ENCODE measurements at places on chromosomes 2 and 18.

DNA sequence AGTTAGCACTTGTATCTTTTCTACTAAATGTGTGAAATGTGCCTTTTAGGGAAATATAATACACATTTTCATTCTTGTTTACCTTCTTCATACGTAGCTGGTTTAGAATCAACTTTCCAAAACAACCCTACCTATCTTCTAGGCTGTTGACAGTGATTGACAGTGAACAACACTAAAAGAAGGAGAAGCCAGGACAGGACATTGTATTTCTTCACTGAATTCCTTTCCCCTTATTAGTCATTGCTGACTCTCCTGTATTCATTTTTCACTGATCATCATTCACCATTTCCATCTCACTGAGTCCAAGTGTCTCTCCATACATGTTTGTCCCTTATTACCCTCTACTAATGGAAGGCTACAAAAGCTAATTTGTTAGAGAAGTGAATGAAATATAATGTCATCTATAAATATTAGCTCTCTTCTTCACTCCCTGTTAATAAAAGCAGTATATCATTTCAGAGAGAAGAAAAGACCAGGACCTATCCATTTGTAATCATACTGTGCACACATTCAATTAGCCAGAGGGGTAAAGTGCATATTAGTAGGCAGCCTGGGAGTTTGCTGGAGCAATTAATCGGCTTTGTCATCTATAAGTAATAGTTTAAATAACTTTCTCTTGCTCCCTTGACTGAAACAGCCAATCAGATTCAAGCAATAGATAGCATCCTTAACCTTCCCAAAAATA is 192.5 kb upstream of the FOSL2 start:
- no peak for DNase-seq

DNA sequence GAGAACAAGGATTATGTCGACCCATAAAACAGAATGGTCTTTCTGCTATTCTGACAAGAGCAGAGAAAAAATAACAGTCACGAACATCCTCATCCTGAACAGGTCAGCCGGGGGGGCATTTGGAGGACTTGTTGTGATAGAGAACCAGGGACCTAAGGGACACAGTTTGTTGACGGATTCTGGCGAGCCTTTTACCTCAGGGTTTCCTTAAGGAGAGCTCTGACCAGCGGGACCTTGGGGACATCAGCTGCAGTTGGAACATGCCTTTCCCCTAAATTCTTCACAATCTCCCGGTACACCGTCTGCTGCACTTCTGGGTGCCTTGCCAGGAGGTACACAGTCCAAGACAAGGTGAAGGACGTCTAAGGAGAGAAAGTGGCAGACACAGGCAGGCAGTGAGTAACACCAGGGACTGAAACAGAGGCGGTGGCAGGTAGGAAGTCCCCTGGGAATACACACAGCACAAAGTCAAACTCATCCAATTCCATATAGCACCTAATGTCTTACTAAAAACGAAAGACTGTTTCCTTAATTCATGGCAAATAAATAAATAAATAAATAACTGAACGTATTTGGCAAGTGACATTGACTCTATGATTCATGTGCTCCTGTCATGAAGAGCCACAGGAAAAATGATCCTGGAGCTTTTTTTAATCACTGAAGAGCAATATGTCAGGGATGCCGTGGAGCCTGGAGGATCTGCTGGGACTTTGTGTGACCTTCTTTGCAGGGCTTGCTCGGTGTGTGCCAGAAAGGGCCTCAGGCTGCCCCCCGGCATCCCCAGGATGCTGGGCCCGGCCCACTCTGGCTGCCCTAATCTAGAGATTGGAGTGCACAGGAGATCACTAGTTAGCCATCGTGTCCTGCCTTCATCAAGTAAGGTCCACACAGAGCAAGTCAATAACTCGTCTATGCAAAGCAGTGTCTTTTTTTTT is 24.7 kb downstream of the CYP27C1 start:
- DNase-seq, result no peak

DNA sequence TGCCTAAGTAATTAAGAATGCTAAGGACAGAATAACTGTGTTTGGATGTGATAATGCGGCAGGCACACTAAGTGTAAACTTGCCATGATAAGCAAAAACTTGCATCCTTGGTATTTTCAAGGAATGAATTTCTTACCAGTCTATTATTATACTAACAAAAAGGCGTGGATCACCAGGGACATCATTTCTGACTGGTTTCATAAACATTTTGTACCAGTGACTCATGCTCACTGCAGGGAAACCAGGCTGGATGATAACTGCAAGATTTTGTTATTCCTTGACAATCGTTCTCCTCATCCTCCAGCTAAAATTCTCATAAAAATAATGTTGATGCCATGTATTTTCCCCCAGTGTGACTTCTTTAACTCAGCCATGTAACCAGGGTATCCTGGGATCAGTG is 289.5 kb downstream of the CDCA7 start:
- no peak for DNase-seq

DNA sequence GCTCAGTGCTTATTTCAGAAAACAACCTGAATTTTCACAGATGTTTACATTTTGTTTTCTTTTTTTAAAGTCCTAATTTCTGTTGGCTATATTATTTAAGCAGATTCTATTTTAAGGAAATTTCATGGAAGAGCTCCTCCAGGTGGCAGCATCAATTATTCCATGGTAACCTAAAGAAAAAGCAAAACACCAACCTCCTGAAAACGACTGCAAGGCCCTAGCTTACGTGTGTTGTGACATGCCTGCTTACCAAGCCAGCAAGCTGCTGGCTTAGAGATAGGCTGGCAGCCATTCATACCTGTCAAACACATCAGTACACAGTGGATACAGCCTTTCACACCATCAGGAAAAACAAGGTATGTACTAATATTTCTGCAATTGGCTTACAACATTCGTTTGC is 64.9 kb downstream of the LPIN2 start:
- no peak for DNase-seq

DNA sequence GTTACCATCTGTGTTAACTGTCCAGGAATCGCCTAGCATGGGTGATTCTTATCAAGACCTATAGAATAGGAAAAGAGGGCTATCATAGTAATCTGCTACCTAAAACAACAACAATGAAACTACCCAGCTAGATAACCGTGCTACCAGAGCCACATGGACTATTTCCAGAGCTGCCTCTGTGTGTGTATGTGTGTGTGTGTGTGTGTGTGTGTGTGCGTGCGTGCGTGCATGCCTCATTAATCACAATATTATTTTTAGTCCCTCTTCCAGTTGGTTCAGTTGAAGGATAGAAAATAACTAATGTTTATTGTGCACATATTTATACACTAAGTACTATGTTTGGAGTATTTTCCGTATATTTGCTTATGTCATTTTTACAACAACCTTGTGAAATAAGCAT is 201.1 kb downstream of the SP3 start:
- DNase-seq, result no peak
